ENCODE measurements at places on chromosomes 12 and 14. TPM values are rescaled to one million over a fixed set of nuclear protein-coding genes. Genes with fewer than 3 reads are reported as not detected.

The REP15 gene
- polyA plus RNA-seq = 2.4 TPM

DNA sequence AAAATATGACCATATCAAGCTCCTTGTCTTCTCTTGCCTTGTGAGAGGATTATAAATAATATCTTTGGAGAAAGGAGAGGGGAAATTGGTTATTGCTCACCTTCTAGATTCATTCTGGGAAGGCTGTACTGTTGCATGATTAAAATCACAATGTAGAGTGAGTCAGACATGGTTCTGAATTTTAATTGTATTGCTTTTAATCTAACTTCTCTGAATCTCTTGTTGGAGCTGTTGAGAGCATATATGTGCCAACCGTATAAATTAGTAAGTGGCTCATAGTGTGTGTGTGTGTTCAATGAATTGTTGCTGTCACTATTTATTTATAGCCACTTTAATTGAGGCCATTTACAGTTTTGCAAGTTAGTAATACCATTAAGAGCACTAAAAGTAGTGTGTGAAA, 56.1 kb downstream of the KCNJ8 start:
- no peak for DNase-seq

DNA sequence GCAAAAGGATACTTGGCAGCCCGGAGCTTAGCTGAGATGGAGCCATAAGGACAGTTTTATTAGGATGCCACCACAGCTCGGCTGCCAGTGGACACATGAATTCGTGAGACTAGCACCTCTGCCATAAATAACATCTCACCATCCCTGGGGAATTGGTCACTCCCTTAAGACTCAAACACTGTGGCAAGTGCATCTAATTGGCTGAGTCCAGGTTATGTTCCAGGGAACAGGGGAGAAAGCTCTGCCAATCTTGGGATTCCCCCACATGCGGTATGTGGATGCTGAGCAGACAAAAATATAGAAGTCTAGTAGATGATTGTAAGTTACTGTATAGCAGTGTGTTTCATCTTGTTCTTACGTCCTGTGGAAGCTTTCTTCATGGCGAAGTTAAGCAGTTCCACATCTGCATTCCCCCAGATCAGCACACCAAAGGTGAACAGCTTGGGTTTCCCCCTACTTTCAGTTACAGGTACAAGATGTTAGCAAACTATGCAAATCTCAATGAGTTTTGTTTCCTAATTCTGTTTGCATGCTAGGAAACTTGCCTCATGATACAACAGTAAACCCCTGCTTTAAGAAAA, 131.1 kb downstream of the ETV6 start:
- DNase-seq = no peak

DNA sequence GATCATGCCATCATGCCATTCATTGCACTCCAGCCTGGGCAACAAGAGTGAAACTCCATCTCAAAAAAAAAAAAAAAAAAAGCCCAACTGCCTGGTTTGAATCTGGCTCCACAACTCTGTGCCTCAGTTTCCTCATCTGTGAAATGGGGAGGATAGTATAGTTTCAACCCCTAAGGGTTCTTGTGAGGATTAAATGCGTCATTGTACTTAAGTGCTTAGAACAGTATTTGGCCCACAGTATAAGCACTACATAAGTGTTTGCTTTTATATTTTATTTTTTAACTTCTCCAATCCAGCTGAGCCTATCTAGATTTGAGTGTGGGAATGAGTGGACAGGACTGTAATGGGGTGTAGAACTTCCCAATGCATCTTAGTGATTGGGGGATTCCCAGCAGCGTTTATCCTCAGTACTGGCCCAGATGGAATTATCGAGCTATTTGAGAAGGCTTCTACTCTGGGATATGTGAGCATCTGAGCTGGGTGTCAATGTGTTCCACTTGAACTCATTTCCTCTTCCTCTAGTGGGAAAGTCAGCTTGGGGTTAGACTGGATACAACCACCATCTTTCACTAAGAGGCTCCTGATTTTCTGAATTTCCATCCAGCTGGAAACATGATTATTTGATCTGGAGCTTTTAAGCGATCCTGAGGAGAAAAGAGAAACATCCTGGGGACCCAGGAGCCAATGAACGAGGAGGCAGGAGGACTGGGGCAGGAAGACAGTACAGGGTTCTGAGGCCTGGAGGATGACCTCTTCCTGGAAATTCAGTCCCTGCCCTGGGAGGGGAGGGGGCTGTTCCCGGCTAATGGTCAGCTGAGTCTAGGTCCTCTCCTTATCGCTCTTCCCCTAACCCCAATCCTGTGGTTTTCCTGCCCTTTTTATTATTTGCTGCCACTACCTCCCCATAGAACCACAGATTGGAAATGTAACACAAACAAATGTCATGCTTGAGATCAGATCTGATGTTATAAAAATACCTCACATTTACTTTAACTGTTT, 9.3 kb upstream of the ESPL1 start:
- no peak for DNase-seq
